Endothelial cell (in vitro differentiated cells): ENCODE measurements at places on chromosomes 16 and 17.

- DNase-seq = no peak
These were observed 49.5 kb downstream of the IRX6 start for GRCh38 chr16:55373489-55373832.

DNA sequence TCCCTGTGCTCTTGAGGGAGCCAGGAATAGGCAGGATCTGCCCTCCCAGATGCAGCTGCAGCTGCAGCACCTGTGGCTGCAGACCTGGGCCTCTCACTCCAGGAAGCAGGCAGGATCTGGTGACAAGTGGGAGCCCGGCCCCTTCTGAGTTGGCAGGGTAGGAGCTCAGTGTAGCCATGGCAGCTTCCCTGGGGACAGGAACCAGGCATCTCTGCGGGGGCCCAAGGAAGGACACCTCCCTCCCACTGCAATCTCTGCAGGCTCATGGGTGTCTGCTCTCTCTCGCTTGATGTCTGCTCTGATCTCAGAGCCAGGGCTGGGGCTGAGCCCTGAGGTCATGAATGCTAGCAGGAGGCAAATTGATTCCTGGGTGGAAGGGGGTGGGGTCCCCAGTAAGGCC lies 592.5 kb upstream of the CA10 start:
- no peak for DNase-seq

DNA sequence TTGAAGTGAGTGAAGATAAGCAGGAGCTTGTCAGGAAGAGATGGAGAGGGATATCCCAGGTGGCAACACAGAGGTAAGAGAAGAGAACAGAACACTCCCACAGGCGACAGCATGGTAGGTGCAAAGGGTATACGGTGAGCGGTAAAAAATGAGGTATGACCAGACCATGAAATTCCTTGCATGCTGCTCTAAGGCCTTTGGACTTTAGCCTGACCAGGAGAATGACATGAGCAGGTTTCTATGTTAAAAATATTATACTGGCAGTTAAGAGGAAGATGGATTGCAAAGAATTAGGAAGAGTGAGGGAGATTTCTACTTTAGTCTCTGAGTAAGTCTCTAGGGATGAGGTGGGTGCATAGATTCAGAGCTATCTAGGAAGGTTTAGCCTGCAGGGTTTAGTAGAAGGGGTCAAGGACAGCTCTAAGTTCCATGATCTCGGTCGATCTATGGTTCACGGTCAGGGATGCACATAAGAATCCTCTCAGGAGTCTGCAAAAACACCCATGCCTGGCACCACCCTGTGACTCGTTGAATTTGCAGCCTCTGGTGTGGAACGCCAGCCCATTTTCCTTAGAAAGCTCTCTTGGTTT lies 65.7 kb downstream of the HLF start:
- DNase-seq = no peak

GRCh38 chr16:61590577-61590976 lies 445.7 kb downstream of the CDH8 start:
- DNase-seq = no peak

GRCh38 chr17:77566151-77566550 lies 392.4 kb upstream of the TNRC6C start:
- DNase-seq = no peak

- DNase-seq = no peak
These were observed 10.8 kb downstream of the PSMD7 start for GRCh38 chr16:74307383-74307782.

DNA sequence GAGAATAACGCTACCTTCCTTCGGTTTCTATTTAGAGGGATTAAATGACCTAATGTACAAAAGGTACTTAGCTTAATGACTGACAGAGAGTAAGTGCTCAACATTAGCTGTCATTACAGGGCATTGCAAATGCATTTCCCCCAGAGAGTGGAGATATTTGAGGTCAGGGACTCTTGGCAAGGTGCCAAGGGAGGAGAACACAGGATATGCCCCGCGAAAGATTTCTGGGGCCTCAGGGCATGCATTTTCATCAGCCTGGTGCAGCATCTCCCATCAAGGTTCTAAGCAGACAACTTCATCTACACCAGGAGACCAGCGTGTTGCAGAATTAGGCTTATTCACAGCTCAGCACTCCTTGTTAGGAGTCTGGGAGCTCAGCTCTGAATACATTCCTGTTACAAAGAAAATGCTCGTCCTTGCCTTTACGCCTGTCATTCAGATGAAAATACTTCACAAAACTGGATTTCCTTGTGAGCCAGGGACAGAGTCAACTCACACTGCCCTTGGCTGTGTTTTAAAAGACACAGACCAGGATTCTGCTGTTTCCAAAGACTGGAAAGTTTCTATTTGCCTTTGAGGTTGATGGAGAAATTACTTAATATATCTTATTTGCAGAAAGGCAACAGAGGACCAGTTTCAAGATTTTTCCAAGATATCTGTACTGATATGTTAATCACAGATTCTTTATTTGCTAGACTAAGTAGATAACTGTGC lies 108.2 kb downstream of the VAT1L start:
- DNase-seq = peak; percentile 6

- no peak for DNase-seq
These were observed 34.9 kb upstream of the GSG1L start for GRCh38 chr16:28098171-28098958.

GRCh38 chr17:7418472-7419152 lies 1.5 kb upstream of the SPEM1 start:
- no peak for DNase-seq

DNA sequence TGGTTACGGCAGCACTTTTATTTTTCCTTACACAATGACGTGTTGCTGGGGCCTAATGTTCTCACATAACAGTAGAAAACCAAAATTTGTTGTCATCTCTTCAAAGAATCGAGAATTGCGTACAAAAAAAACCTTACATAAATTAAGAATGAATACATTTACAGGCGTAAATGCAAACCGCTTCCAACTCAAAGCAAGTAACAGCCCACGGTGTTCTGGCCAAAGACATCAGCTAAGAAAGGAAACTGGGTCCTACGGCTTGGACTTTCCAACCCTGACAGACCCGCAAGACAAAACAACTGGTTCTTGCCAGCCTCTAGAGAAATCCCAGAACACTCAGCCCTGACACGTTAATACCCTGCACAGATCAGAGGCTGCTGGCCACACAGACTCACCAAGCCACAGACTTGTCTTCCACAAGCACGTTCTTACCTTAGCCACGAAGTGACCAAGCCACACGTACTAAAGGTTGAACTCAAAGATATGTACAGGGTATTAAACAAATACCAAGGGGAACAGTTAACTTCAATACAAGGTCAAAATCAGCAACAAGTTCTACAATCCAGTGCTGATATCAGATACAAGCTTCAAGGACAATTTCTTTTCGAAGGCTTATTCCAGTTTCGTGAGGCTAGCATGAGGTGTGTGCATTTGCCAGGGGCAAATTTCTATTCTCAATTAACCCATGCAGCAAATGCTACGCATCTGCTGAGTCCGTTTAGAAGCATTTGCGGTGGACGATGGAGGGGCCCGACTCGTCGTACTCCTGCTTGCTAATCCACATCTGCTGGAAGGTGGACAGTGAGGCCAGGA lies 2.4 kb downstream of the ACTG1 start:
- DNase-seq = no peak
